Natural killer cell (primary cell): ENCODE measurements at places on chromosomes 2 and 18.

- DNase-seq, result no peak
These were observed 209.8 kb downstream of the GBX2 start for GRCh38 chr2:235958221-235958930.

DNA sequence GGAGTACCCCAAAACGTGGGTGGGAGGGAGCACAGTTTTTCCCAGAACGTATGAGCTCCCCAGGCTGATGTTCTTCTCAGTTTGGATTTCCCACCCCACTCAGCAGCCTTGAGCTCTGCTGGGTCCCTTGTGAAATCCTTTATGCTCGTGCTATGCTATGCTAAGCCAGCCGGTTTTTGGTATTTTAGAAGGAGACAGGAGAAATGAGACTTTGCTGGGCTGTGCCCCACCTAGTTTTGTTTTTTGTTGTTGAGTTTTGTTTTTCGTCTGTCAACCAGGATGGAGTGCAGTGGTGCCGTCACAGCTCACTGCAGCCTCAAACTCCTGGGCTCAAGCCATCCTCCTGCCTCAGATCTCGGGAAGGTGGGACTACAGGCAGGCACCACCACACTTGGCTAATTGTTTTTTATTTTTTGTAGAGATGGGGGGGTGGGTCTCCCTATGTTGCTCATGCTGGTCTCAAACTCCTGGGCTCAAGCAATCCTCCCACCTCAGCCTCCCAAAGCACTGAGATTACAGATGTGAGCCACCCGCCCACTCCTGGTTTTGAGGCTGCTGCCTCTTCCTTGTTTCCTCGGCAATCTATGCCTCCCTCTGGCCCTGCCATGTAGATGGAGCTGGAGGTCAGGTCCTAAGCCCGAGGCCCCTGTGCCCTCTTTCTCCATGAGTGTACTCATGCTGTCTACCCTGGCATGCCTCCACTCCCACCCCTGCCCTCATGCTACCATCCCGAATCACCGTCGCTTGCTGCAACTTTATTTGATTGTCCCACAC lies 17.5 kb upstream of the MGAT4A start:
- DNase-seq, result no peak

GRCh38 chr2:234111523-234111922 lies 61.0 kb downstream of the SPP2 start:
- DNase-seq, result no peak

DNA sequence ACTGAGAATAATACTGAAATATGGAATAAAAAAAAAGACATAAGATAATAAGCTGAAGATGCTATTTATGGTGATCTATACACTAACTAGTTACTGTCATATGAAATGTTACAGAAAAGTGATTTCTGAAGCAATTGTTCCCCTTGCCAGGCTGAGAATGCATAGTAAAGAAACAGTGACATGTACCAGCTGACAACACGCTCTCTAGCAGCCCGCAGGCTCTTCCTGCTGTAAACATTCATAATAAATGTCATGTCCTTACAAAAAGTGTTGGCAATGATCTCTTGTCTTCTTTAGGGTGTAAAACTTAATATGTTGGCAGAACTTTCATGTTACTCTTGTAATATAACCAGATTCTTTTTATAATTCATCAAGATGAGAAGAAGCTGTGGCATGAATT lies 1171.3 kb downstream of the DSC3 start:
- DNase-seq, result no peak

- DNase-seq, result no peak
These were observed 6.5 kb downstream of the SCN3A start for GRCh38 chr2:165197346-165197745.

GRCh38 chr2:97717613-97717995 lies 4.2 kb downstream of the ZAP70 start:
- no peak for DNase-seq

DNA sequence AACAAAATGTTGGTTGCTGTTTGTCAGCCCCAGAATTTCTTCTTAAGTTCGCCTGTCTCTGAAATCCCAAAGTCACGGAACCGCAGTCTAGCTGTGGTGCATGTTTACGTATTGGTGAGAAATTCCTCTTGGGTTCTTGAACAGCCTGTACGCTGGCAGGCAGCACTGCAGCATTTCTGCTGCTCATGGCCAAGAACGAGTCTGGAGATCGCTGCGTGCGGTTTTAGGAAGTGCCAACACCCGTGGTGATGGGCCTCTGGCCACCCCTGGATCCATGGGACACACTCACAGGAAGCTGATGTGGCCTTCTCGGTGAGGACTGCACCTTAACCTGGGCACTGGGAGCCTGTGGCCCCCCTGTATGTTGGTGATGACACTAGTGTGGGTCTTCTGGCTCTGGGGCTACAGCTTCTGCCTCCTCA lies 23.7 kb downstream of the ASB1 start:
- no peak for DNase-seq

GRCh38 chr18:45834306-45834705 lies 8.8 kb downstream of the SIGLEC15 start:
- no peak for DNase-seq

- no peak for DNase-seq
These were observed 105.6 kb downstream of the MYO1B start for GRCh38 chr2:191350826-191351225.

DNA sequence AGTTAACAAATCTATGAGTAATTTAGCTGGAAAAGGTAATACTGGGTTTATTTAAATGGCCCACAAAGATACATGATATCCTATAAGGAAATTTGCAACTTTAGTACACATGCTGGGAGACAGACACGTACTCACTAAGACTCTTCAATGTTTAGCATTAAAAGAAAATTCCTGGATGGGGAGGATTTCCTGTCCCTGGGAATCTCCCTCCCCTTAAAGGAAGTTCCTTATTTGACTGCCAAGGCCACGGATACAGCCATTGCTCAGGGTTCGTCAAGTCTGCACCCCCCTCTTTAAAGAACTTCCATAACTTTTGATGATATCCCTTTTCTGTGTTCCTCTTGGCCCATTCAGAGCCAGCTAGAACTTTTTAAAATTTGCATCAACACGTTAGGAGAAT lies 267.6 kb downstream of the CD226 start:
- no peak for DNase-seq

DNA sequence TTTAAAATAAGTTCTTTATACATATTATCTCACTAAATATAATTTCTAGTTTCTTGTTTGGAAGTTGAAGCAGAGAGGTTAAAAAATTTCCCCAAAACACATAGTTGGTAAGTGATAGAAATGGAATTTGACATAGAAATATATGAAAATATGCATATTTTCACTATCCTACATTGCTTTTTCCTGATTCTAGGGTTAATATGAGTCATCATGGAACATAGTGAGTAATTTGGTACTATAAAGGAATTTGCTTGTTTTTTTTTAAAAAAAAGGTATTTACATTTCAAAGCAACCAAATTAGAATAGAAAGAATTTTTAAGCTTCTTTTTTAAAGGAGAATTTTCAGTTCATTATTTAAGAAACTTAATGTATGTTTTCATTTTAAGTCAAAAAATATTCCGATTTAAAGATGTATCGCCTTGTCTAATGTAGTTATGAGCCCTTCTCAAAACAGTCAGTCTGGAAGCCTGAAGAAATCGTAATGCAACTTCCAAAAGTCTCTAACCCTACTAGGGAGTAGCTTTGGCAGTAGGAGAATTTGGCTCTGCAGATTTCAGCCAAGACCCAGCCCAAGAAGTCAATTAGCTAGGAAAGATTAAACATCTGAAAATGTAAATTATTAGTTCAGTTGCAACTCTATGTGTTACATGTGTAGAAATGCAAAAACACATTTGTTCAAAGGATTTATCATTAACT lies 147.3 kb downstream of the RDH14 start:
- DNase-seq, result no peak

GRCh38 chr2:144254342-144255235 lies 265.3 kb downstream of the ZEB2 start:
- no peak for DNase-seq

DNA sequence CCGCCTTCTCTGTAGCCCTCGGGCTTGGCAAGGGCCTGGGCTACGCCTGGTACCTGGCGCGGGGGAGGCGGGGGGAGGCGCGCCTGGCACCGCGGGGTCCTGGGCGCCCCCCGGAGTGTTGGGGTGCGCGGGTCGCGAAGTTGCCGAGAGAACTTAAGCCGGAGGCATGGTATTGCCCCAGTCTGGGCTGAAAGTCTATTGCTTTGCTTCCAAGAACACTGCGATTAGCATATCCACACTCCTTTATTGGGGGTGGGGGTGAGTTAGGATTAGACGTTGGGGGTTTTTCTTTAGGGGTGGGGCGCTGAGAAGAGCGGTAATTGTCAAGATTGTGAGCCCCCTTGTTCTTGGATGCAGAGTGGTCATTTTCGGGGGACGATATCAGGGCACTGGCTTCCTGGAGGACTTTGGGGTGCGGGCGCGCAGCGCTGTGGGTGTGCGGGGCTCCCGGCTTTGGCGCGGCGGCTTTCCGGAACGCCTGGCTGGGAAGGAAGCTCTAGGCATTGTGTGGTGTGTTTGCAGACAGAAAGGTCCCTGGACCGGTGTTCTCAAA lies 798 bp downstream of the TANC1 start:
- no peak for DNase-seq

DNA sequence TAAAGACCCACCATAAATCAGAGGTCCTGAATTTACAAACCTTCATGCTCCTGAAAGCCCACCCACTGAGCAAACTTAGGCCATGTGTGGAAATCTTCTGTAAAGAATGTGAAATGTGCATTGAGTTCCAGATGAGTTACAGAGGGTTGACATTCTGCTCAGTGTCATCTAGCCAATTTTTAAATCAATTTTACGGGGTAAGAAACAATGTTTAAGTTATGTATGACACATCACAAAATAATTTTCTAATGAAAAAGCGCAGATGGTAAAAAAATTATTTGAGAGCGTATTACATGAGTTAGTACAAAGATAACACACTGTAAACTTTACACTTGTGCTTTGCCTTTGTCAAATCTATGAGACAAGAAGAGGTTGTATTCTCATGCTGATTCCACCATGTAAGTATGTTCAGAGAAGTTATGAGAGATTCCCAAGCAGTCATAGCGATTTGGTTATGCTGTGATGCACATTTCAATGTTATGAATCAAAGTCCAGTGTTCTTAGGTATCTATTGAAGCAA lies 446.3 kb downstream of the ADCYAP1 start:
- no peak for DNase-seq

- no peak for DNase-seq
These were observed 469.4 kb downstream of the PTPRM start for GRCh38 chr18:8036551-8036950.

DNA sequence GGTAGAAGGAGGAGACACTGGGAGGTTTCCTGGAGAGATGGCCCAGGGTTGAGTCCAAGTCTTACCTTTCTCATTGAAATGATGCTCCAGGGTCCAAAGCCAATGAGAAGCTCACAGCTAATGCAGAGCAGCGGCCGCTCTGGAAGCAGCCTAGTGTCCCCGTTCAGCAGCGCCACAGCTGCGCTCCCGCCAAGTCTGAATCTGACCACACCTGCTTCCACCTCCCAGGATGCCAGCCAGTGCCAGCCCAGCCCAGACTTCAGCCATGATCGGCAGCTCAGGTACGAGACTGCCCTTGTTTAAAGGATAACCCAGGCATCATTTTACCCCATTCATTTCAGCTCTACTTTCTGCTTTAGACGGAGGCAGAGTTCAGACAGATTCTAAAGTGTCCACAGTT lies 11.9 kb upstream of the RPL31 start:
- DNase-seq, result no peak

DNA sequence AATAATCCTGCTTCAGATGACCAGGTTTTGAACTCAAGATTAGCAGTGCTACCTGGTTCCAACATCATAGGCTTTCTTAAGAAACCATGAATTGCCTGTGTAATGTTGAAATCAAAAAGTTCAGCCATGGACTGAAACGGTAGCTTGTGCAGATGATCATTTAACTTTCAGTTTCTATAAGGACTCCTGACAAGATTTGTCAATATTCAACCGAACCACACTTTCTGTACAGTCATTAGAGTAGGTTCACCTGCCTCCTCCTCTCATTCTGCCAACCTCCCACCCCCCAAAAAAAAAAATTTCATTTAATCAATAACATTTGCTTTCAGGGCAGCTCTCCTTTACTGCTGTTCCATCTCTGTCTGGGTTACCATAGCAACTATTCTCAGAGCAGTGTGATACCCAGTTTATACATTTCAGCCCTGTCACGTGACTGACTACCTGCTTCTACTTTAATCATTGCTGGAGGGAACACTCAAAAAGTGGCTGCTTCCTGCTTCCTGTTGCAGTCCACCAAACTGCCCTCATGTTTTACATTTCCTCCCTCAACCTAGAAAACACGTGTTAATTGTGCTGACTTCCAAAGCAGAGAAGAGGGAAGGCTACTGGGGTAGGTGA lies 275.5 kb downstream of the SS18 start:
- no peak for DNase-seq

DNA sequence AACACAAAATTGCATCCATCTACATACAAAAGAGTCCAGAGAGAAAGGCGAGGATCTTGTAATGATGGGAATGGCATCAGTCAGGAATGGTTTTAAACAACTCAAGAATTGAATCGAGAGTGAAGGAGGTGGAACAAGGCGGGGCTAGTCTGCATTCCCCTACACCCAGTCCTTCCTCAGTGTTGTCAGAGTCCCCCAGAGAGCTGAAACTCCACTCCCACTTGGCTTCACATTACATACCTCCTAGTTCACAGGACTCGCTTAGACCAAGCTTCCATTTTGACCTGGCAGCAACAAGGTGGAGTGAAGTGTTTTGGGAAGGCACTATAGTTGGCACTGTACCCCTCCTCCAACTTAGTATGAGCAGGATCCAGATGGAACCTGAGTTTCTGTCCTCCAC lies 1273.5 kb upstream of the CRIM1 start:
- DNase-seq, result no peak

DNA sequence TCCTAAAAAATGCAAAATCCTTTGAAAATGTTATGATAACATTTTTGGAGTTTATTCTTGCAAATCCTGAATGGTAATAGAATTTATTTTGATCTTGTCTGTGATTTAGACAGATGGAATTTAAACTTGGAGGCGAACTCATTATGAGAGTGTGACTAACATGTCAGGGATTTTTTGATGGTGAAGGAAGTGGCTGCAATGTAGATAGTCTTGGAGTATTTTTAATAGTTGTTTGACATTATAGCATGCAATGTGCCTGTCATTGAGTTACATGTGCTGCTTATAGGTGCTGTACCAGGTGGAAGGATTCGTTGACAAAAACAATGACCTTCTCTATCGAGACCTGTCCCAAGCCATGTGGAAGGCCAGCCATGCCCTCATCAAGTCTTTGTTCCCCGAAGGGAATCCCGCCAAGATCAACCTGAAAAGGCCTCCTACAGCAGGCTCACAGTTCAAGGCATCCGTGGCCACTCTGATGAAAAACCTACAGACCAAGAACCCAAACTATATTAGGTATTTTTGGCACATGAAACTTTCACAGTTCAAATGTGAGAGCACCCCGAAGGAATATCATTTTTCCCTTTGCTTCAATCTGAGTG lies 141.8 kb downstream of the MYO1B start:
- no peak for DNase-seq

DNA sequence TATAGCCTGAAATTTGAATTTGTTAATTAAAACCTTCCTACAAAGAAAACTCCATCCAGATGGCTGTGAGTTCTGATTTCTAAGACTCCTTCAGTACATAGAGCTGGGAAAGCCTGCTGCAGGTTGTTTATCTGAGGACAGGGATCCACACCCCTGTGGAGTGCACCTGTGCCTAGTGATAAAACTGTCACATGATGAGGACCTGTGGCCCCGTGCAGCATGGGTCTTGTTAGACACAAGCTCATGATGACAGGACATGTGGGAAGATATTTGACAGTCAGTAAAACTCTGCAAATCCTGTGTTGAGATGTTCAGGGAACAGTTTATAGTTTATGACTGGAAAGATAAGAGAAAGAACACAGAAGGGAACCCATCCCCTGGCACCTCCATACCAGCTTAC lies 133.2 kb upstream of the TMEM18 start:
- DNase-seq, result no peak

- no peak for DNase-seq
These were observed 26.6 kb upstream of the CATIP start for GRCh38 chr2:218329826-218330593.

- DNase-seq, result no peak
These were observed 27.8 kb downstream of the MBD5 start for GRCh38 chr2:148048475-148049221.
